Activated T-cell treated with anti-CD3 and anti-CD28 coated beads, Interleukin-2, amount 50 U/mL, for 72 hours (primary cell): ENCODE measurements at places on chromosomes 7 and 10.

DNA sequence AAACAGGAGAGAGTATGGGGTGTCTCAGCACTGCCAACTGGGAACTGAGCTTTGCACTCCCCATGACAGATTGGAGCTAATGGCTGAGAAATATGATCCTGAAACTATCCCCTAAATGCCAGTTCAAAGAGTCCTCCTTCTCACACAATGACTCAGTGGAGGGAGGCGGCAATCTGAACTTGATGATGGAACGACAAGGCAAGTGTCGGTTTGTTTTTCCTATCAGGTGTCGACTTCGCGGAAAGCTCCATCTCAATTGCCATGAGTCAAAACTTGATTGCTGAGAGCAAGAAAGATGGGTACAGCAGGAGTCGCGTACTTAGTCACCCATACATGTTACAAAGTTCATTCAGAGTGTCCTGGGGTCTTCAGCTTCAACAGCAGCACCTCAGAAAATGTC is 52.5 kb downstream of the NPY start:
- H3K27ac ChIP-seq = peak overlapping the region; percentile 26
- H3K27me3 ChIP-seq = peaks cover 30% of the 10 kb centered on the region
- H3K36me3 ChIP-seq = peaks cover 4% of the 10 kb centered on the region

DNA sequence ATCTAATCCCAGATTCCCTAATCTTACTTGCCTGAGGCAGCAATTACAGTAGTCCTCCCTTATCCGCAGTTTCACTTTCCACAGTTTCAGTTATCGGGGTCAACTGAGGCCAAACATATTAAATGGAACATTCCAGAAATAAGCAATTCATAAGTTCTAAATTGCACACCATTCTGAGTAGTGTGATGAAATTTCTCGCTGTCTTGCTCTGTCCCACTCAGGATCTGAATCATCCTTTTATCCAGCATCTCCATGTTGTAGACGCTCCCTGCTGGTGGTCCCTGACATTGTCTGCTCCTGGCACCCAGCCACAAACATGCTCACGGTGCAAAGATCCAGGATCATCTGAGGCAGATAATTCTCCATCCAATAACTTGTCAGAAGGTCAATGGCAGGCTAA is 128.7 kb upstream of the CXCL12 start:
- no peak for DNase-seq
- no peak overlapping the region for H3K4me3 ChIP-seq
- no peaks in the 10 kb centered on the region for H3K27me3 ChIP-seq

GRCh38 chr10:35783305-35783838 is 141.3 kb upstream of the FZD8 start:
- H3K4me1 ChIP-seq = no peaks in the 10 kb centered on the region
- H3K27ac ChIP-seq = no peak overlapping the region
- no peak for DNase-seq
- H3K27me3 ChIP-seq = no peaks in the 10 kb centered on the region
- no peaks in the 10 kb centered on the region for H3K36me3 ChIP-seq

DNA sequence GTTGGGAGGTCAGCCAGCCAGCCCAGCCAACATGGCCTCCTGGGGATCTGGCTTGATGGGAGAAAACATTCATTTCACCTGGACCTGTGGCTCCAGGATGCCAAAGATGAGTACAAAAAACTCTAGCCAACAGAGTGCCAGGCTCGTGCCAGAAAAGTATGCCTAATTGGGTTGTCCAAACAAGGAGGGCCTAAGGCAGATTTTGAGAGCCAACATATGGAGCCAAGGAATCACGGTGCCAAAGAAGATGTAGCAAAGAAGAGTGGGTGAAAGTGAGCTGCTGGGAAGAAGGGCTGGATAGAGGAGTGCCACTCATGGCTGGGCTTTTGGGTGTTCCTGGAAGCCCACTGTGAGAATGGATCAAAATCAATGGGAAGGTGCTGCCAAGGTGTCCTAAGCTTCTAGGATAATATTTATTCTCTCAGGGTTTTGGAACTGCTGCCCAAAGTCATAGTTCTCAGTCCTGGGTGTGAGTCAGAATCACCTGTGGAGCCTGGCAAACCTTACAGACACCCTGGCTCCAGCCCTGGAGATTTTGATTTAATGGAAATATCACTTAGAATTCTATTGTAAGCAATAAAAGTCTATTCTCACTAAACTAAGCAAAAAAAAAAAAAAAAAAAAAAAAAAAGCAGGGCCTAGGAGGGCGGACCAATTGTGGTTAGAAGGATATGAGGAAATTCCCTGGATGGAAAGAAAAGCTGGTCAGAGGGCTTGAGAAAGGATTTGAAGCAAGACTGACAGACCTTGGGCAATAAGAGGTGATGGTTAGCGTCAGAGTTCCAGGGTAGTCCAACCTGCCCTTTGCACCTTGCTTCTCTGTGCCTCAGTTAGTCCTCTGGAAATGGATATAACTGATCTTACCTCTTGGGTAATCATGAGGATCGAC is 182.2 kb upstream of the PRR15 start:
- no peak overlapping the region for H3K4me3 ChIP-seq
- no peak for DNase-seq
- no peaks in the 10 kb centered on the region for H3K27me3 ChIP-seq
- no peaks in the 10 kb centered on the region for H3K36me3 ChIP-seq
- no peaks in the 10 kb centered on the region for H3K4me1 ChIP-seq

DNA sequence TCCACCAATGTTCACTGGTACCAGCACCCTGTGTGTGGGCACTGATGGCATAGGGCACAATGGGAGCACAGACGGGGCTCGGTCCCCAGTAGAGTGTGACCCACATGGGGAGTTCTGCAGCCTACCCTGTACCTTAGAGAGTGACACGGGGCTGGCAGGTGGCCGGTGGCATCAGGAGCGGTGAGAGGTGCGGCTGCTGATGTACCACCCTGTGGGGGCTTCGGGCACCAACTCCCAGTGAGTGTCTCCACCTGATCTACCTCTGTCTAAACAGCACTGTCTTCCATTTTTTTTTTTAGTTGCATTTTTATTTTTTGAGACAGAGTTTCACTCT is 4.1 kb downstream of the JAKMIP3 start:
- DNase-seq = no peak
- no peak overlapping the region for H3K27ac ChIP-seq
- H3K4me3 ChIP-seq = no peak overlapping the region
- no peaks in the 10 kb centered on the region for H3K36me3 ChIP-seq

- H3K36me3 ChIP-seq = no peaks in the 10 kb centered on the region
- H3K4me3 ChIP-seq = no peak overlapping the region
- no peak overlapping the region for H3K27ac ChIP-seq
- peaks cover 31% of the 10 kb centered on the region for H3K4me1 ChIP-seq
- DNase-seq = no peak
Observed at GRCh38 chr10:119323085-119324016, 116.0 kb downstream of the GRK5 start.

DNA sequence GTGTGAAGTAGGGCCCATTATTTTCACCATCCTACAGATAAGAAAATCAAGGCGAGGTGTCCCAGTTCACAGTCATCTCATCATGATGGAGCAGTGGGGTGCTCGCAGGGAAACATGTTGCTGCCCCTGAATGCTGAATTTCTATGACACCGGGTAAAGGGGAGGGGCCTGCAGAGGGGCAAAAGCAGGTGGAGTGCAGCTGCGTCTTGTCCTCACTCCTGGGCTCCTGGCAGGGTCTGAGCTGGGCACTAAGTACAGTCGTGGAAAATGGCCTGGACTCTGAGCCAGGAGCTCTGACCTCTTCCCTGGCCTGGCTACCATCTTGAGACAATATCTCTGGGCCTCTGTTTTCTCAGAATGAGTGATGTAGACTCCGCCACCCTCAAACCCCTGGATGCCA is 253.1 kb upstream of the PITRM1 start:
- H3K27ac ChIP-seq = no peak overlapping the region
- H3K4me1 ChIP-seq = peaks cover 8% of the 10 kb centered on the region
- no peak for DNase-seq
- peaks cover 18% of the 10 kb centered on the region for H3K27me3 ChIP-seq
- peaks cover 4% of the 10 kb centered on the region for H3K36me3 ChIP-seq
- H3K4me3 ChIP-seq = no peak overlapping the region

GRCh38 chr7:1883834-1884582 is 213.9 kb downstream of the ELFN1 start:
- H3K27ac ChIP-seq = no peak overlapping the region
- H3K4me3 ChIP-seq = no peak overlapping the region
- no peak for DNase-seq
- H3K27me3 ChIP-seq = no peaks in the 10 kb centered on the region
- H3K36me3 ChIP-seq = peaks cover 12% of the 10 kb centered on the region
- H3K4me1 ChIP-seq = no peaks in the 10 kb centered on the region

DNA sequence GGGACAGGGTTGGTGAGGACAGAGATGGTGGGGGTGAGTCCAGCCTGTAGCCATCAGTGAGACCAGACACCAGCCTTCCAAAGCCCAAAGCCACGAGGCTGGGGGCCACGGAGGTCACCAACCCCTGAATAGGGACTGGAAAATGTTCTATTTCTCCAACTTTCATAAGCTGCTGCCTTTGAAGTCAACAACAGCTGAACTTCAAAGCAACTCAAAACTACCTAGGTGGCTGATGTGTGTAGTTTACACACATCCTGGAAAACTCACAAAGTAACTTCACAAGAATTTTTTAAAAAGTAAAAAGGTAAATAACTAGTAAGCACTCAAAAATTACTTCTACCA is 88.8 kb downstream of the CHST15 start:
- H3K4me1 ChIP-seq = no peaks in the 10 kb centered on the region
- H3K27me3 ChIP-seq = no peaks in the 10 kb centered on the region
- no peaks in the 10 kb centered on the region for H3K36me3 ChIP-seq
- DNase-seq = no peak
- no peak overlapping the region for H3K27ac ChIP-seq
- H3K4me3 ChIP-seq = no peak overlapping the region

DNA sequence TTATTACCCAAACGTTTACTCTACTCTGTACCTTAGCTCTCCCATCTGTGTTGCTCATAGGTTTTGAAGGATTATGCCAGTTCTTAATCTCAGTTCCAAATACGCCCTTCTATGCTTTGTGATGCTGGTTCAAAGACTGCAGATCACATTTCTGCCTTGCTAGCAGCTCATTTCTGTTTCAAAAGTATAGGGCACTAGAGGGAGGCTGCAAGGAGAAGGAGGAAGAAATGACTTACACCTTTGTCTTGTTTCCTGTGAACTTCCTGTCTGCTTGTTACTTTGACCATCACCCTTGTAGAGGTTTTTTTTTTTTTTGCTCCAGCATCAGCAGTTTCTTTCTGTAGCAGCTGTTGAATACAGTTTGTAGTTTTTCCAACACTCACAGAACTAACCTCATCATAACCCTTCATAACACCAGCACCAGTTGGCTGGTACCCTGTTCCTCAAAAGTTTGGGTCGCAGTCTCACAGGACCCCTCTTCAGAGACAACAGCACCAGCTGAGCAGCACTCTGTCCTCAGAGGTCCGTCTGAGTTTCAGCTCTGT is 16.5 kb downstream of the SLK start:
- peak overlapping the region; percentile 86 for H3K27ac ChIP-seq
- DNase-seq = no peak
- no peaks in the 10 kb centered on the region for H3K36me3 ChIP-seq
- peak overlapping the region; percentile 84 for H3K4me3 ChIP-seq

GRCh38 chr10:30396293-30396692 is 37.7 kb upstream of the MAP3K8 start:
- H3K27ac ChIP-seq = no peak overlapping the region
- DNase-seq = no peak
- no peaks in the 10 kb centered on the region for H3K36me3 ChIP-seq
- H3K4me3 ChIP-seq = no peak overlapping the region
- peaks cover 16% of the 10 kb centered on the region for H3K4me1 ChIP-seq
- peaks cover 14% of the 10 kb centered on the region for H3K27me3 ChIP-seq

DNA sequence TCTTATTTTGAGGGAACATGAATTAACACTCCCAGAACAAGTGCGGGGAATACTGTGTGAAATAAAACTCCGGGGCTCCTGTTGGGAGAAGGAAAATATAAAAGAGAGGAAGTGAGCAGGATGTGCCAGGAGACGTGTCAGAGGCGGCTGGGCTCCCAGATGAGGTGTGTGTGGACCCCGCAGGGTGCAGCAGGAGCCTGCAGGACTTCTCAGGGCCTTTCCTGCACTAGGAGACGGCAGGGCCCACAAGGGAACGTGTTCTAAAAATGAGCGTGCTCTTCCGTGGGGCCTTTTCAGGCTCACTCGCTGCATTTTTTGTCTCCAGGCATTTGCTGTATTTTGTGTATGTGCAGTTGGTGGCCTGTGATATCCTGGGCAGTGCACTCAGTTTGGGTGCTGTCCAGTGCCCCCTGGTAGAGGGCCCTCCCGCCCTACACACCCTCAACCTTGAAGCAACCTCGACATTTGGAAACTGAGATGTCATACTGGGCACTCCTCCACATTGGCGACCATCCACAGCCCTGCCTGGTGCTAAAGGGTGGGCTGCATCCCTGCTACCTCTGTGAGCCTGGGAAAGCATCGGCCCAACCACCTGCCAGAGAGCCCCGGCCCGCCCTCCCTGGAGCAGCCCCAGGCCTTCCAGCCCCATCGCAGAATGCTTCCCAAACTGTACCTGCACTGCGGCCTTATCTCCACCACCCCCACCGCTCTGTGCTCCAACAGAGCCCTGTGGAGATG is 35.2 kb upstream of the EN2 start:
- no peaks in the 10 kb centered on the region for H3K36me3 ChIP-seq
- H3K4me1 ChIP-seq = no peaks in the 10 kb centered on the region
- no peak overlapping the region for H3K4me3 ChIP-seq

GRCh38 chr10:132101529-132101928 is 35.8 kb downstream of the JAKMIP3 start:
- no peaks in the 10 kb centered on the region for H3K4me1 ChIP-seq
- no peak overlapping the region for H3K27ac ChIP-seq

GRCh38 chr10:98915911-98916310 is 319.7 kb downstream of the HPSE2 start:
- no peaks in the 10 kb centered on the region for H3K4me1 ChIP-seq
- no peaks in the 10 kb centered on the region for H3K27me3 ChIP-seq
- no peak overlapping the region for H3K27ac ChIP-seq
- H3K4me3 ChIP-seq = no peak overlapping the region

- DNase-seq = peak; percentile 83
- H3K27ac ChIP-seq = peak overlapping the region; percentile 78
- H3K36me3 ChIP-seq = peaks cover 1% of the 10 kb centered on the region
- no peaks in the 10 kb centered on the region for H3K27me3 ChIP-seq
- peak overlapping the region; percentile 66 for H3K4me3 ChIP-seq
Observed at GRCh38 chr7:150755473-150756099, 18.4 kb downstream of the GIMAP5 start.

DNA sequence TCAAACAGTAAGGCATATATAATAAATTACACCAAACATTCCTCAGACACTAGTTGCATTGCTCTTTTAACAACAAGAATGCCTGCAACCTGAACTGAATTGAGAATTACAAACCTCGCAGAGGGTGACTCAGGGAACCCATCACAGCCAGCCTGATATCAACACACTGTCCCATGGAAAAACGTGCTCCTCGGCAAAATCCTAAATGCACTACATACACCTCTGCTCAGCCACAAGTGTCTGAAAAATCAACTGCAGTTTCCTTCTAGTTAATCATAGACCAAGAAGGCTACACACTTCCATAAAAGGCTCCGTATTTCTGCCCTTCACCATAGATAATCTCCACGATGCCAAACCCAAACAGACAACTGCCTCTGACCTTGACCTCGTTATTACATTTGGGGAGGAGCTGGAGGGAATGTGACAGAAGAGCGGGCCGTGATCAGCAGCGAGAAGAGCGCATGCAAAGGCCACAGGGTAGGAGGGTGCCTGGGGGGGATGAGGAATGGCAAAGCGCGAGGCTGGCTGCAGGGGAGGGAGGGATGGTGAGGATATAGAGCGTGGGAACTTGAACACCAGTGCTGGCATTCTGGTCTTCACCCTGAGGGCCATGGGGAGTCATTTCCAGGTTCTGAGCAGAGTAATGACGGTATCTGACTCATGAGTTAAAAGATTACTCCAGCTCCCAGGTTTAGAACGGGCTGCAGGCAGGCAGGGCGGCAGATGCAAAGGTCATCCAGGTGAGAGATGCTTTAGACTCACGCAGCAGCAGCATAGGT is 201.9 kb upstream of the FRMD4A start:
- H3K4me1 ChIP-seq = peaks cover 98% of the 10 kb centered on the region
- peaks cover 28% of the 10 kb centered on the region for H3K36me3 ChIP-seq
- no peak overlapping the region for H3K27ac ChIP-seq
- peak overlapping the region; percentile 9 for H3K4me3 ChIP-seq
